Aorta (tissue), 5 donors: ENCODE measurements at places on chromosomes 7 and 10. TPM values are rescaled to one million over a fixed set of nuclear protein-coding genes. Genes with fewer than 3 reads are reported as not detected.

- DNase-seq = no peak
Observed at GRCh38 chr10:30154561-30154960, 95.2 kb upstream of the JCAD start.

DNA sequence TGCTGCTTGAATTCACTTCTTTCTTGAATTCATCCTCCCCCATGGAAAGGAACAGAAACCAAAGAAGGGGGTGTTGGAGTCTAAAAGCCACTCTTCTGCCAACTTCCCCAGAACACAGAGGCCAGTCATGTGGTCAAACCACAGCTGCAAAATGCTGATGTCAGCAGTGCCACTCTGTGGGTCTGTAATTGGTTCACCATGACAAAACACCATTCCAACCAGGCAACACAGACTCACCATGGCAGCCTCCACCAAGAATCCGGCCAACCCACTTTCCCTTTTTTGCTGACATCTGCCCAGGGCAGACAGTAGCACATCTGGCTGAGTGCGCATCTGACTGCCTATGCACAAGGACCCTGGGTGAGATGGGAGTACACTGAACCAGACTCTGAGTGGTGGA is 16.8 kb downstream of the OSBPL3 start:
- DNase-seq = peak; percentile 86

DNA sequence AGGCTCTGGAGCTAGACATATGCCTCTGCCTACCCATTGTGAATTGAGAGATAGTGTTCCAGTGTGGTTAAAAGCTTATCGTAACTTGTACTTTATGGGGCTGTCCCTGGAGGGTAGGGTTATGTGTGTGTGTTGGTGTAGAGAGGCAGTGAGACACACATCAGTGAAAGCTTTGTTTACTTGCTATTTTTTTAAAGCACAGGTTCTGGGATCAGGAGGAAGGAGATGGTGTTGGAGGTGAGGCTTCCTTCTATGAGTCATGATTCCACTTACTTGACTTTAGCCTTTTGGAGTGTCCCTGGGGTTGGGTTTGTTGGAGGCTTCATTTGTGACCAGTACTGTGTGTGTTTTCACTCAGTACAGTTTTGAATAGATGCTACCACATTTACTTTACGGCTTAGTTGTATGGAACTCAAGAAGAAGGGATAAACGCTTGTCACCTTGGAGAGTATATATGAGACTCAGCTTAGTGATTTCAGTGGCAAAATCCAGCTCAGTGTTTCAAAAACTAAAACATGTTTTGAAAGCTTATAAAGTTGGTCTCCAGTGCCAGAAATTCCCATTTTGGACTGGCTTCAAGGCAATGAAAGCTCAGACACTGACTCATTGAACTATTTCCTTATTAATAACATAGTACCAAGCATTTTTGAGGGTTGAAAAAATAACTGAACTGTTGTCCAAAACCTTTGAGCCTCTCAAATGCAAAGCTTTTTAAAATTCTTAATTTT is 106.2 kb downstream of the PLXDC2 start:
- no peak for DNase-seq

DNA sequence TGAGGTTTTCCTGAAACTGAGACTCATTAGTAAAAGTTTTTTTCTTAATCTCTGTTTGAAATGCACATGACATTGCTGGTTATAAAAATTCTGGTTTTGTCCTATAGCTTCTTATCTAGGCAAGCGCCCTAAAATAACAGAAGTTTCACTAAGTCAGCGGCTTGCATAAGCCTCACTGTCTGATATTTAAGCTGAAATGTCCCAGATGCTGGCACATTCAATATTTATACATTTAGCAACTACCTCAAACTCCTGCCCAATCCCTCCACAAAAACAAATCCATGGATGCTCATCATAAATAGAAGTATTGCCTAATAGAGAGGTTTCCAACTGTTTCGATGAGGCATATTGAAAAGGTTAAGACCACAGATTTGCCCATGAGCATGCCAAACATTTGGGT is 83.1 kb upstream of the EGR2 start:
- DNase-seq = no peak

- no peak for DNase-seq
Observed at GRCh38 chr7:141234335-141235105, 160.7 kb downstream of the TMEM178B start.

GRCh38 chr10:18875477-18875876 is 173.1 kb upstream of the MALRD1 start:
- DNase-seq = no peak

GRCh38 chr7:85039196-85039923 is 147.5 kb downstream of the SEMA3D start:
- DNase-seq = no peak

DNA sequence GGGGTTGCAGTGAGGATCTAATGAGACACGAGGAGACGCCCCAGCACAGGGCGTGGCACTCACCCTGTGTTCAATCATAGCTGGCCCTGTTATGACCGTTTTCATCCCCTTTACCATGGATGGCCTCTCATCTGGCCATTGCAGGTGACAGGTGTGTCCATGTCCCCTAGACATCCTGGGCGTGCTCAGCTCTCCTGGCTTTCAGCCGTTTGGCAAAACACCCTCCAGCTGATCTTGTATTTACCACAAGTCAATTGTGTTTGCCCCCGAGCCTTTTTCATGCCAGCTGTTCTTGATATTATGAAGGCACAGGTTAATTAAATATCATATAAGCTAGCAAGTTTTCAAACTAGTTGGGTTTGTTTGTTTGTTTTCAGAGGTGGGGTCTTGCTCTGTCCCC is 97.1 kb downstream of the CHST15 start:
- DNase-seq = no peak

DNA sequence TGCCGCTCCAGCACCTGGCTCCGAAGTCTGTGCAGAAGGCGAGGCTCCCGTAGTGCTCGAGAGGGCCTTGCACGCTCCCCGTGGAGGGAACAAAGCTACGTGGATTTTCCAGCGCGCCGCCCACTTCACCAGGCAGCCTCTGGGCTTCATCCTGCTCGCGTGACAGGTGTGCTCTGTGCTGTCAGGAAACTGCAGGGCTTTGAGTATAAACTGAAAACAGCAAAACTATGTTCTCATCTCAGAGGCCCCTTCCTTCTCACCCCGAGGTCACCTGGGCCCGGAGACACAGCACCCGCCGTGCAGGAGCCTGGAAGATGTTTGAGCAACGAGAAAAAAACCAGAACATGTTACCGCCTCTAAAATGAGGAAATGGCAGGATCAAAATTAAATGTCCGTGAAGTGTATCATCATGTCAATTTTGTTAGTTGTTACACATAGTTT is 17.6 kb upstream of the GPR146 start:
- peak; percentile 44 for DNase-seq

- DNase-seq = no peak
Observed at GRCh38 chr7:129522088-129522970, 20.0 kb downstream of the SMKR1 start.

DNA sequence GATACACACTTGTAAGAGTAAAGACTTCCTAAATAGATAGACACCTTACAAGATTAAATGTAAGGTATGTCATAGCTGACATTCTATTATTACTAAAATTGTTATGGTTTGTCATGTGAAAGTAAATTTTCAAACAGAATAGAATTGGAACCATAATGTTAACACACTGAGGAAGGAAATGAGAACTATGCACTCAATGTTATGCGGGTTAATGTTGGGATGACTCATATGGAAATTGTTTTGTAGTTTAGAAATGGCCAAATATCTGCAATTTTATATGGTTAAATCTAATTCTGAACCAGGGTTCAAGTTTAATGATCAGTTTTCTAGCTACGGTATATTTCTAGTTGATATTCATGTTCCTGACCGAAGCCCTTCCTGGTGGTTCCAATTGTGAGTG is 214.2 kb upstream of the ADO start:
- no peak for DNase-seq

- DNase-seq = no peak
Observed at GRCh38 chr10:51035344-51035743, 38.9 kb upstream of the PRKG1 start.

GRCh38 chr7:138350701-138351357 is 109.2 kb upstream of the TRIM24 start:
- DNase-seq = no peak

GRCh38 chr7:2993868-2994267 is 49.8 kb downstream of the CARD11 start:
- DNase-seq = peak; percentile 19

DNA sequence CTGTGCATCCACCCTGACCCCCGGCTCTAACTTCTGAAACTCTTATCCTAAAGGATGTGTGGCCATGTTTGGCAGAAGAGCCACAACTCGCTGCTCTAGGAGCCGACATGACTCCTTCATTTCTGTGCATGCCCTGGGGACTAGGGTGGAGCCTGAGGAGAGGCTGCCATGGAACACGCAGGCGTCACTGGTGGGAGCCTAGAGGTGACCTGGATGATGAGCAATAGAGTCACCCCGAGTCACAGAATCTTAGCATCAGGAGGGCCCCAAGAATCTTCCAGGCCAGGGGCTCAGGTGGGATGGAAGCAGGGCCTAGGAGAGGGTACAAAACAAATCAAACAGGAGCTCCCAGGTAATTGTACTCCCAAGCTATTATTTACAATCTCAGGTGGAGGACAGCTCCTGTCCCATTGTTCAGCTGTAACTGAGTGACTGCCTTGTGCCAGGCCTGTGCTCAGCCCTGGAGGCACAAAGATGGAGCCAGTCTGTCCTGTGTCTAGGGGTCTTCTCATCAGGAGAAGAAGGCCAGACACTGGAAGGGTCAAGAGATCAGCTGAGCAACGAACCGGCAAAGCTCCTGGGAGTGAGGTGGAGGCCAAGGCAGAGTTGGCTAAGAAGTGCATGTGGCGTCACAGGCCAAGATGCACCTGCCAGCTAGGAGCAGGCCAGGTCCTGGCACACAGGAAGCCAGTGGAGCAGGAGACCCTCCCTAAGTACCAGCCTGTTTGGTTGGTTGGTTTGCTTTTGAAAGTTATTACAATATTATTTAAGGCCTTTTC is 5.8 kb upstream of the ZNF22 start:
- DNase-seq = peak; percentile 38

GRCh38 chr7:79692015-79692414 is 238.5 kb upstream of the MAGI2 start:
- no peak for DNase-seq

DNA sequence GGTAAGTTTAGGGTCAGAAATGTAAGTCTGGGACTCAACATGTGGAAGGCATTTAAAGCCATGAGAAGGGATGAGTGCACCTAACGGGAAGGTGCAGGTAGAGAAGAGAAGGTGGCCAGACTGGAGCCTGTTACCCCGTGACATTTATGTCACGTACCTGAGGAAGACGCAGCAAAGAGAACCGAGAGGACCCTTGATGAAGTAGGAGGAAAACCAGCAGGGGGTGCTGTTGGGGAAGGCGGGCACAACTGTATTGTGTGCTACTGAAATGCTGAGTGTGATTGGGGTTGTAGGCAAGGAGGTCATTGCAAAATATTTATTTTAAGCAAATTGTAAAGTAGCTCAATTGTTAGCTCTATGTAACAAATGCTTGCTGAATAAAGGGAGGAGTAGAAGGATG is 338.2 kb upstream of the PRKCQ start:
- DNase-seq = peak; percentile 61

DNA sequence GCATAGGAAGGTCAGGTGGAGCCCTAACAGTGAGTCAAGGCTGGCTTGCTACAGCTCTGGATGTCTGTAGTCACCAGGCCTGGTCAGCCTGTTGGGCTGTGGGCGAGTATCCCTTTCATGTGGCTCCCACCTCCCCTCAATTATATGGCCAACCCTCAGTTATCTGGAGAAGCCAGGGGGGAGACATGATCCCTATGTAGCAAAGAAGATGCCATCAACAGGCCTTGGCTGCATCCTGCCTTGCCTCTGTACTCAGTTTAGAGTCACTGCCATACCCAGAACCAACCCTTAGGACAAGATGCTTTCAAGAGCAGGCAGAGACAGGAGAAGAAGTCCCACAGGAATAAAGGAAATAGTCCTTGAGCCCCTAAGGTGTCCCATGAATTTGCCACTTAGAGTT is 763.9 kb downstream of the GRID1 start:
- no peak for DNase-seq

The CLIP2 gene
- total RNA-seq = 35.7 TPM

The TRIM50 gene
- 2.2 TPM for total RNA-seq

The ARHGAP19 gene
- 9.4 TPM for total RNA-seq

The ACHE gene
- total RNA-seq = 2.0 TPM
